ENCODE measurements at places on chromosomes 2 and 18.

- no peak for DNase-seq
These were observed 825.7 kb downstream of the SUCLG1 start for GRCh38 chr2:83633423-83633822.

GRCh38 chr2:72738096-72738495, 87.7 kb downstream of the EXOC6B start:
- no peak for DNase-seq

DNA sequence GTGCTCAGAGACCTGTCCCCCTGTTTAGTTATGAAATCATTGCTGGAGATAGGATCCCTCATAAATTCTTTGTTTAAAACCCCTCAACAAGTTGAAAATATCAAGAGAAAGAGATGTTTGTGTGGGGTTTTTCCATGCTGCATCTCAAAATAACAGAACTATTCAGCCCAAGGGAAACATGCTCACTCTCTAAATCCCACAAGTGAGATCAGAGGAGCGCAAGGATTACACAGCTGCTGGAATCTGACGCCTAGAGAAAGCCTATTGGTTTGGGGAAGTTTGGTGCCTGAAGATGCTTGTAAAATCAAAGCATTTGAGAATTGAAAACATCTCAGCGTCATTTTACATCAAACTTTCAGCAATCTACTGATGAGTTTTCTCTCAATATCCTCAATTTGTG, 7.9 kb downstream of the FSHR start:
- no peak for DNase-seq

- DNase-seq, result no peak
These were observed 268.4 kb downstream of the IRS1 start for GRCh38 chr2:226531061-226531810.

DNA sequence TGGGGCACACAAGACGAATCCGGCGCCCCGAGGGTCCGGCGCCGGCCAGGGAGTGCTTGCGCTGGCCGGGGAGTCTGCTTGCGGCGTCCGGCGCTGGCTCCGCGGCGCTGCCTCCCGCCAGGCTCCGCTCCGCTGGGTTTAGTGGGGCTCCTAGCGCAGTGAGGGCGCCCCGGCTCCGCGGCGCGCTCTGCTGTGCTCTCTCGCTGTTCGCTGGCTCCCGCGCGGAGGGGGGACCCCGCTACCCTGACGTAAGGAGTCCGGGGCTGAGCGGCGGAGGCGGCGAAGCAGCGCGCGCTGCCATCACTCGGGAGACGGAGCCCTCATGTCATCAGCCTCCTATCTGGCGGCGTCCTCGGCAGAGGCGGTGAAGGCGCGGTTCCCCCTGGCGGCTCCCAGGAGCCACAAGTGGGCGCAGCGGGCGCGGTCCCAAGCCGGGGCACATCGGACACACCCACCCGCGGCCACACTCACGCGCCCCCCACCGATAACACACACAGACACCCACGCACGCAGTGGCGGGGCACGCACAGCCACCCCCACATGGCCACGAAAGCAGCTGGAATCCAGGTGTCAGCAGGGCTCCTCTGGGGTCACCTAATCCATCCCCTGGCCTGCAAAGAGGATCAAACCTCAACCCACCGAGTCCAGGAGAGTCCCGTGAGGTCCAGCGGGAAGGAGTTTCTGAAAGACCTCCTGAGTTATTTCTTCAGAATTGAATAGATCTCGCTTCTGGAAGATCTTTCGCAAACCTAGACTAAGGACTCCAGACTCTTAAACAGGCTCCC, at the start of gene C1QL2:
Gene C1QL2, minus strand, starts transcription at position 189 of the 785 bp plus-strand sequence. CDS start 482 bp downstream, outside the sequence.
- no peak for DNase-seq

DNA sequence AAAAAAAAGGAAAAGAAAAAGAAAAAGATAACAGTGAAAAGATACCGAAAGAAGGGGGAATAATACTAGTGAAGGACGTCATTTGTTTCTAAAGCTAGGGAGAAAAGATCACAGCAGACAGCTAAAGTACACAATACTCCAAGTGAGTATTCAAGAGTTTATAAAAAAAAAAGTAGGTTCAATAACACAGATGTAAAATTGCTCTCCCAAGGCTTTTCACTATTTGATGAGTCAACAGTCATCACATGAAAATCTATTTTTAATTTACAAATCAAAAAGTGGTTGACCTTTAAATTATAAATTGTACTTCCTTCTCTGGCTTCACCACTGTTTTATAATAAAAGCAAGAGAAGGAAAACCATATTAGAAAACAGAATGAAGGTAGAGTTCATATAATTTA, 144.0 kb downstream of the ZRANB3 start:
- DNase-seq, result no peak

GRCh38 chr2:134131681-134132489, 122.0 kb upstream of the MGAT5 start:
- no peak for DNase-seq

GRCh38 chr2:230778350-230779063, 65.9 kb downstream of the CAB39 start:
- DNase-seq, result no peak

- no peak for DNase-seq
These were observed 66.7 kb upstream of the SH3RF3 start for GRCh38 chr2:109062145-109062858.

GRCh38 chr2:105904938-105905337, 160.2 kb downstream of the NCK2 start:
- DNase-seq, result no peak

DNA sequence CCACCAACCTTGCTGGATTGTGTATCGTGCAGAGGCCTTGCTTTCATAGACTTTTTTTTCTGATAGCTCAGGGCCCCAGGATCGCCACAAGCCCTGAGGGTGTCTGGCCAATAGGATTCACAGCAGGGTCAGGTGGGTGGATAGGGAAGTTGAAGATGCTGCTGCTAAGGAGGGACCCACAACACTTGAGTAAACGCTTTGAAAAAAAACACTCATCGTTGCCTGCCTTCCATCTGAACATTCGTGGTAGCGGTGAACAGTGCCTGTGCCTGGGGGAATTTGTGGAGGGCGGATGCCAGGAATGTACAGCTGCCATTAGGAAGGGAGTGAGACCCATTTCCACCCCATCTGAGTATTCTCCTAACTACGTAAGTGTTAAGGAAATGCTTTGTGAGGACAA, 104.6 kb upstream of the TPO start:
- no peak for DNase-seq

DNA sequence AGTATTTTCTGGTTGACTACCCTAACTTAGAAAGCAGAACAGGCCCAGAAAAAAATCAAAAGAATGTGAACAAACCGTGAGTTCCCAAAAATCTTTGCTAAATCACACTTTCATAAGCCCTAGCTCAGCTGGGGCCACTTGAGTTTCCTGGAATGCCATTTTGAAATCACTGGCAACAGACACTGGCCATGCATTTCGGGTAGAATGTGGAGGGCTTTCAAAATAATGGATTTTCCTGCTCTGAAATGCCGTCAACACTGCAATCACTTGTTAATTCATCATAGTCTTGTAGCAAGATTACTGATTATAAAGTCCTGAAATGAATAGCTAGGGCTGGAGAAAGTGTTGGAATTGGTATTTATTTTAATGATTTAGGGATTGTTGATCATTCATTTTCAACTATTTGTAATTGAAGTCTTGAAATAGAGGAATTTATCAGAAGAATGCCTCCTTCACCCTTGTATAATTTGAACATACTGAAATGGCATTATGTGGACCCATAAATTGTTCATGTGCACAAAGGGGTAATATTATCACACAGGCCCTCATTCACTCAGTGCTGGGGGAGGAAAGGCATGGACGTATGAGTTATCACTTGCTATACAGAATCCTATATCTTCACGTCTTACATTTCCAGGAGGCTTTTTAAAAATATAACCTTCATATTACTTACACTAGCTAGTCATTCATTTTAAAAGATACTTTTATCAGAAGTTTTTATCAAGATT, 134.8 kb downstream of the DTNA start:
- DNase-seq, result no peak

- DNase-seq, result no peak
These were observed 117.2 kb downstream of the LNPK start for GRCh38 chr2:175884697-175885393.

DNA sequence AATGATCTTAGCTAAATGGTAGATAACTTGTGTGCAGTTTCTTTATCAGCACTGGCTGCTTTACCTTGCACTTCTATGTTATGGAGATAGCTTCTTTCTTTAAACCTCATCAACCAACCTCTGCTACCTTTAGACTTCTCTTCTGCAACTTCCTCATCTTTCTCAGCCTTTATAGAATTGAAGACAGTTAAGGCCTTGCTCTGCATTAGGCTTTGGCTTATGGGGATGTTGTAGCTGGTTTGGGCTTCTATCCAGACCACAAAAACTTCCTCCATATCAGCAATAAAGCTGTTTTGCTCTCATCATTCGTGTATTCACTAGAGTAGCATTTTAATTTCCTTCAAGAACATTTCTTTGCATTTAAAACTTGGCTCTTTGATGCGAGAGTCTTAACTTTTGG, 123.7 kb downstream of the PIK3C3 start:
- no peak for DNase-seq

DNA sequence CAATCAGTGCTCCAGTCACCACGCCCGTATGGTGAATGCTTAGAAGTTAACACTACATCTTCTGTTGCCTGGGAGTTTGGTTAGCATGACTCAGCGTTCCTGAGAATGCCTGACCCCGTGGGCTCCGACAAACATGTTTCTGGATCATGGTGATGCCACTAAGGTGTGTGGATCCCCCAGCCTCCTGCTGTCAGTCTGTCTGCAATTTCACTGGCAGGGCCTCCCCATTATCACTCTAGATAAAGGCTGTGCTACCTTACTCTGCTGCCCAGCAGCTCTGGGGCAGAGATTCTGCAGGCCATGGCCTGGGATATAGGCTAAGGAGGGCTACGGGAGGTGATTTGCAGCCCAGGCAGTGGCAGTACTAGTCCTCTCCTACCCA, 66.0 kb downstream of the STPG4 start:
- no peak for DNase-seq

GRCh38 chr2:27622921-27623384, 5.9 kb downstream of the CCDC121 start:
- DNase-seq, result no peak

DNA sequence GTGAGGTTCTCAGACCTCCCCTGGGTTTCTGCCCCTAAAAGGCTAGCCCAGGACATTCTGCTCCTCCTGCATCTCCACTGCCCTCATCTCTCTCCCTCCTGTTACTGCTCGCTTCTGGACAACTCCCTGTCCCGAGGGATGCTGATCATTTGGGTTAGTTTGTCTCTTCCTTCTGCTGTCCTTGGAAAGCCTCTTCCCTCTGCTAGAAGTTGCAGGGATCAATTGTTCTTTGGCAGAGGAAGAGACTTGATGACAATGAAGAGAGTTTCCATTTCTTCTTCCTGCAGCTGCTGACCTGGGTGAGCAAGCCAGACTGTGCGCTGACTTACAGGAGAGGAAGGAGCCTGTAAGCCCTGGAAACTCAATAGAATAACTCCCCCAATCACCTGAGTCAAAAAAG, 68.9 kb downstream of the RDH14 start:
- DNase-seq, result no peak

DNA sequence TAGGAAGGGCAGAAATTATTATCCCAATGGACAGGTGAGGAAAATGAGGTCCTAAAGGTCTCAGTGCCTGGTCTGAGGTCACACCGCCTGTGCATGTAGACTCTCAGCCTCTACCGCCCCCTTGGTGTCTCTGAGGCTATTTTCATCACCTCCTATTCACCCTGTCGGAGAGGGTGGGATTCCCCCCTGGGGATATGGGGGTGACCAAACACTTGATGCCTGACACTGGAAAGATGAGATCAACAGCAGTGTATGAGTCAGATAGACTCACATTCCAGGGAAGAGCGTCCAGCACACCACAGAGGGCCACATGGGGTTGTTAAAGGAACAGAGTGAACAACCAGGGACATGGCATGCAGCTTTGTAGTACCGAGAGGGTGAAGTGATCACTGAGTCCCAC, 199.7 kb downstream of the SMAD2 start:
- DNase-seq, result no peak

- no peak for DNase-seq
These were observed 78.0 kb upstream of the DNMT3A start for GRCh38 chr2:25419678-25420242.

- DNase-seq, result no peak
These were observed 1242.0 kb upstream of the ACVR2A start for GRCh38 chr2:146602856-146603255.

DNA sequence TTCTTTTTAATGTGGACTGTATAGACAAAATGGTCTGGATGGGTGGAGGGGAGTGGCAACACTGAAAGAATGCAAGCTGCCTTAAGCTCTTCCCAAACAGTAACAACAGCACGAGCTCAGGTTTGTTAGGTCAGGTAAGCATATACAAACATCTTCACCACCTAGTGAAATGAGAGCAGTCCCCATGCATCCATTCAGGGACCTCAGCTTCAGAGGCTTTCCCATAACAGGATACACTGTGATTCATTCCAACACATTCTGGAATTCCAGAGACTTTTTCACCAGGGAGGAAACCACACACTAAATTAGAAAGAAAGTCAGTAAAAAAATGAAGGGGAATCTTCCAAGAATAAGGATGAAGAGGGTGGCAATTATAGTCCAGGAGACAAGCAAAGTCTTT, 50.4 kb upstream of the BZW1 start:
- DNase-seq, result no peak

DNA sequence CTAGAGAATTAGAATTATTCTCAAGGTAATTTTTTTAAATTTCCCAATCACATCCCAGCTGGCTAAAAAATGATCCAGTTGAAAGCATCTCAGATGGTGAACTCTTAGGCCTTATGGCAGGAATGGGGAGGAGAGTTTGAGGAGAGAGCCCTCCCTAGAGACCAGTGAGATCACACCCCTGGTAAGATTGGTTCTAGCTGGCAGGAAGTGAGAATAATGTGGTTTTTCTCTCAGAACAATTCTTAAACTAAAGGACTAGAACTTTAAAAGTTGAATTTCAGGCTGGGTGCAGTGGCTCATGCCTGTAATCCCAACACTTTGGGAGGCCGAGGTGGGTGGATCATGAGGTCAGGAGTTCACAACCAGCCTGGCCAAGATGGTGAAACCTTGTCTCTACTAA, 120.2 kb downstream of the MYO3B start:
- DNase-seq, result no peak

GRCh38 chr2:164831887-164832286, 9.7 kb downstream of the COBLL1 start:
- DNase-seq, result no peak

DNA sequence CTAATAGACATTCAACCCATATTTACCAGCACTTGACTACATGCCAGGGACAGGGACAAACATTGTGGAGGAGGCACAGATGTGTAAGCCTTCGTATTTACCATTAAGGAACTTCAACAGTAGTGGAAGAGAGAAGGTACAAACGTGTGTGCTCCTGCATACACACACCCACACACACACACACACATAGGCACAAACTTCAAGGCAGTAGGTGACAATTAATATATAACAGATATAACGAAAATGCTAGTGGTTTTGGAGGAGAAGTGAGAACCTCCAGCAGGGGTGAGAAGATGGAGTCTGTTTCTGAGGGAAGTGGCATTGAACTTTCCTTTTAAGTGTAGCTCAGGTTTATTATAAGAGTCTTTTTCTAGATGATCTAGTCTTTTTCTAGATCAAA, 231.1 kb downstream of the SETBP1 start:
- no peak for DNase-seq

GRCh38 chr18:48351216-48352050, 57.8 kb downstream of the ZBTB7C start:
- no peak for DNase-seq

GRCh38 chr18:3305354-3305762, 43.4 kb downstream of the MYL12B start:
- peak; percentile 69 for DNase-seq

- no peak for DNase-seq
These were observed 84.4 kb upstream of the DYNAP start for GRCh38 chr18:54506516-54507261.

GRCh38 chr2:173184031-173185004, 108.7 kb downstream of the MAP3K20 start:
- no peak for DNase-seq

- DNase-seq, result no peak
These were observed 73.3 kb upstream of the SP3 start for GRCh38 chr2:174038462-174038861.

Data from CD4-positive, alpha-beta T cell treated with Interleukin-4 for 4 hours (primary cell).